ENCODE measurements at places on chromosomes 1 and 21. TPM values are rescaled to one million over a fixed set of nuclear protein-coding genes. Genes with fewer than 3 reads are reported as not detected.

Gene C4BPA
- 3.6 TPM for total RNA-seq

Gene MXRA8
- total RNA-seq, result 196 TPM

Gene HSD3B1
- 10.8 TPM for total RNA-seq

Gene SLAMF7
- total RNA-seq, result 4.1 TPM

Gene GBP6
- 0.48 TPM for total RNA-seq

Gene PTPN22
- 3.1 TPM for total RNA-seq

Gene TSACC
- not detected for total RNA-seq

Gene ADAM30
- 1.4 TPM for total RNA-seq

Gene CACHD1
- total RNA-seq, result 9.6 TPM

Gene NUP210L
- 0.48 TPM for total RNA-seq

Data from umbilical cord (tissue), 2 donors.